Femur (tissue), 1 donor: ENCODE measurements at places on chromosomes 12 and 14.

DNA sequence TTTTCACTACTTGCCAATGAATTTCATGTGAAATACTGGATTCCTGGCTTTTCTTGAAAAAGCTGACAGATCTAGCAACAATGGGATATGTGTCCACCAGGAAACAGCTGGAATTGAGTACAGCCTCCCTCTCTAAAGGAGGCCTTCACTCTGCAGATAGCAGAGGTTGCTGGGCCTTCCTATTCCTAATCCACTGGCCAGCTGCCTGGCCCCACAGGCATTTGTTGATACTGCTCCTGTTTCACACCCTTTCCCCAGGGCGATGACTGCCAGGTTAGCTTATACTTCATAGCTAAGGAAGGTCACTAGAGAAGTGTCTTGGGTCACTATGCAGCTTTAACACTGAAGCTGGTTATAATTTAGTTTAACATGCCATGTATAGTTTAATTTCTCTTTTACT is 87.5 kb upstream of the PDZRN4 start:
- no peak for DNase-seq

- DNase-seq = no peak
Measured at GRCh38 chr14:96252999-96253539, 2.9 kb upstream of the BDKRB1 start.

DNA sequence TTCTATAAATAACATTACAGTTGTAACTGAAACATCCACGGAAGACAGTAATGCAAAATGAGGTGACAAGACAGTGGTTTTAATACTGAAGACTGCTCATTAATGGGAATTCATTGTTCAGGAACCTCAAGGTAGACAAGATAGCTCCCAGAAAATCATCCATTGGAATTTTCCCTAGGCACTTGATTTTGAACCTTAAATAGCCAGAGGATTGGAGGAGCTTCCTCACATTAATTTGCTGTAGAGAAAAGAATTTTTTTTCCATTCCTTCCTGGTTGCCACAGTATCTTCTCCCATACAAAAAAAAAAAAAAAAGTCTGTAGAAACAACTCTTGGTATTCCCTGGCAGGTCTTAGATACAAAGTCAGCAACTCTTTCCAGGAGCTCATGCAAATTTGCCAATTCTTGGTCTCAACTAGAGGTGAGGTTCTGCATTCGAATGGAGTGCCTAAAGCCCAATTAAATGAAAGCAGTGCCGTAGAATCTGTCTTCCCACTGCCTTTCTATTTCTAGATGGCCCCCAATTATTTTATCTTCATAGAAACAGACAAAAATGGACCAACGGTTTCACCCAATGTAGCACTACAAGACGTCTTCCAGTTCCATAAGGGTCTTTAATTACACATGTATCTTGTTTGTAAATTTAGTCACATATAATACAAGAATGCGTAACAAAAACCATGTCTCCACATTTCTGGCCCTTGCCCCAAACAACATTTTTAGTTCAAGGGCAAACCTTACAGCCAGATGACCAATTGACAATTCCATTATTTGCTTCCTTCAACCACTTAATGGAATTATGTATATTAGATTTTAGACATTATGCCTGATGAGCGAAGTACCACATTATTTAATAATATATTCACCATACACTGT is 13.5 kb downstream of the SLC38A2 start:
- no peak for DNase-seq

GRCh38 chr12:109910969-109911348 is 10.9 kb downstream of the TCHP start:
- DNase-seq = no peak

GRCh38 chr12:130335517-130336392 is 1.9 kb upstream of the PIWIL1 start:
- DNase-seq = peak; percentile 36

GRCh38 chr14:101933209-101933608 is 31.2 kb upstream of the DYNC1H1 start:
- no peak for DNase-seq

GRCh38 chr12:67676624-67677023 is 28.1 kb downstream of the DYRK2 start:
- DNase-seq = no peak

DNA sequence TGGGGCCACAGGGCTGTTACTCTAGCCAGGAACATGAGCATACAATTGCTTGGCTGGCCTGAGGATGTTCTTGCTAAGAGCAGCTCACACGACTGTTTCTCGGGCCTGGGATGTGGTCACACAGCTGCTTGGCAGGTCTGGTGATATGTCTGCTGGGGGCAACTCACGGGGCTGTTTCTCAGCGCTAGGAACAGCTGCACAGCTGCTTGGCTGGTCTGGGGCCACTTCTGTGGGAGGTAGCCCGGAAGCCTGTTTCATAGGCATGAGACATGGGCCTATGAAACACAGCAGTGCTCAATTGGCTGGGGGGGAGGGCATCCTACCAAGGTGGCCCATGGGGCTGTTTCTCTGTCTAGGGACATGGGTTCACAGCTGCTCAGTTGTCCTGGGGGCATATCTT is 73.4 kb upstream of the DDHD1 start:
- peak; percentile 54 for DNase-seq

DNA sequence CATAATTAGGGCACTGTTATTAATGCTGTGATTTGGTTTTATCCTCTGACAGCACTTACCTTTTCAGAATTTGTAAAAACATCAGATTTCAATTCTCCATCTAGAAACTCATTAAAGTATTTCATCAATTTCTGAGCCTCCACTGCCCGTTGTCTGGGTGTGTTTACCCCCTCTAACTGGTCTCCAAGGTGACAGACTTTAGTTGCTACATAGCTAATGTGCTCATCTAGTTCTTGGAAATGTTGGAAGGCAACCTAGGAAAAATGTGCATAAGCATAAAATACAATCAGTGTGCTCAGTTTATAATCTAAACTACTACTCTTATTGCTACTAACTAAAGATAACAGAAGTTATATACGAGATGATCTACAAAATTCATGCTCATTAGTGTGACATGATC is 24.6 kb downstream of the EXOC5 start:
- no peak for DNase-seq

DNA sequence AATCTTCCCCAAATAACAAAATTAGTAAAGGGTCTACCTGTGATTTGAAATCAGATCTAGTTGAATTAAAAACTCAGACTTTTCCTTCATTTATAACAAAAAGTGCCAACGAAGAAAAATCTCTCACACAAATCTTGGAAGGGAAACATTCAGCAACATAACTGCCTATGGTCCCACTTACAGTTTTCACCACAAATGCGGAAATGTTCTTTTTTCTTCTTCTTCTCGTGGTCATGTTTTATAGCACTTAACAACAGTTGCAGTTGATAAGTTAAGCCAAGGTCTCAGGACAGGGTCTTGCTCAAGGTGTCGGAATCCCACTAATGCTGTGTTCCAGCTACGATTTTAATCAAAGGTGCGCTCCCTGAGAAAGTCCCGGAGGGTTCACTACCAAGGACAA is 10.1 kb downstream of the RNASE6 start:
- DNase-seq = no peak

DNA sequence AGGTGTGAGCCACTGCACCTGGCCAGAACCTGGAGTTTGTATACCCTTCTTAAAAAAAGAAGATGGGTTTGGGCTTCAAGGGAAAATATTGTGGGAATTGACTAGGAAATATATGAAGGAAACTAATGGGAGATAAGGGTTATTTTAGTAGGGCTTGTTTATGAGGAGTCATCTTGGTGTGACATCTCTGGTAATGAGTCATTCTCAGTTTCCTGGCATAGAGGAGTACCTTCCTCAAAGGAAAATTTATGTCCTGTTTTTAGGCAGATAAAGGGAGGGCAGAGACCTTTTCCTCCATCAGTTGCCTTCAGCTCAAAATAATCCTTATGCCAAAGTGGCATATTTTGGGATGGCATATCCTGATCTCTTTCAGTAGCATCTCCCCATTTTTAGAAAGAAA is 30.6 kb upstream of the NFKBIA start:
- DNase-seq = no peak

GRCh38 chr12:124443931-124444712 is 123.3 kb downstream of the NCOR2 start:
- DNase-seq = no peak

GRCh38 chr14:22539831-22540230 is 49.2 kb downstream of the DAD1 start:
- no peak for DNase-seq

DNA sequence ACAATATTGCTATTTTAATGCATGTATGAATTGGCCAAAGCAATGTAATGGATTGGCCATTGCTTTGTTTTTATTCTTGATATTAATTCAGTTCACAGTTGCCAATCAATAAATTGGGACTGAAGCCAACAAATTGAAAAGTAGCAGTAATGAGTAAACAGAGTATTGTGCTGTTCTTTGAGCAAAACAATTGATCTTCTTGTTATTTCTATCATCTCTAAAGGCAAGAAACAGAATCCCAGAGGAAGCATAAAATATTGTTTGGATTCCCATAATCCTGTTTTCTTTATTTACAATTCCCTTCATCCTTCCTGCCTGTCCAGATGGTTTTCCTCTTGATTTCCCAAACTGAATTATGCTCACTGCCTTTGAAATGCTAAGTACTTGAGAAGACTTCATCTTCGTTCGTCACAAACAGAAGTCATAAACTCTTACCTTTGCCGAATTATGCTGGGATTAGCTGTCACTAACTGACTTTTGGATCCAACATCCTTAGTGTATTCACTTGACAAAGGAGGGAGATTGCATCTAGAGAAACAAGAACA is 85.9 kb downstream of the ST8SIA1 start:
- DNase-seq = no peak
